Jurkat, Clone E6-1 (cell line): ENCODE measurements at places on chromosomes 16 and 17.

GRCh38 chr16:81730090-81731051, 48.7 kb upstream of the PLCG2 start:
- DNase-seq: no peak

DNA sequence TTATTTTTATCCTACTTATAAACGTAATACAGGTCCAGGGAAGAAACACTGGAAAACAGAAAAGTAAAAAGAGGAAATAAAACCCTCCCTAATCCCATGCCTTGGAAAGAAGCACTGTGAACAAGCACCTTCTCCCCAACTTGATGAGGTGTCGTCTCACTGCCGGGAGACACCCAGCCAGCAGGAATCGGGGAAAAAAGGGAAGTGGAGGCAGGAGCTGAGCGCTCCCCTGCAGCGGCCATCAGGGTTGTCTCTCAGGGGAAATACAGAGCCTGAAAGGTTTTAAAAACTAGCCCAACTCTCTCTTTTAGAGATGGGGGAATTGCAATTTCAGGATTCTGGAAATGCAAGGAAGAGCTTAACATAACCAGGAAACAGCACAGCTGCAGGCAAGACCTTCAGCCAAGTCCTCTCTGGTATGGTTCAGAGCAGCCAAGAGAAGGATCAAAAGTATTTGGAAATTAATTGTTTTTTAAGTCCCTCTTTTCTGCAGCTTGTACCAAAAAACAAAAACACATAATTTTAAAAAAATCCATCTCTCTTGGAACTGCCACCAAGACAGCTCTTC, 96.3 kb upstream of the RCVRN start:
- no peak for DNase-seq

GRCh38 chr17:17313350-17313991, 10.3 kb downstream of the NT5M start:
- DNase-seq: peak; percentile 28

DNA sequence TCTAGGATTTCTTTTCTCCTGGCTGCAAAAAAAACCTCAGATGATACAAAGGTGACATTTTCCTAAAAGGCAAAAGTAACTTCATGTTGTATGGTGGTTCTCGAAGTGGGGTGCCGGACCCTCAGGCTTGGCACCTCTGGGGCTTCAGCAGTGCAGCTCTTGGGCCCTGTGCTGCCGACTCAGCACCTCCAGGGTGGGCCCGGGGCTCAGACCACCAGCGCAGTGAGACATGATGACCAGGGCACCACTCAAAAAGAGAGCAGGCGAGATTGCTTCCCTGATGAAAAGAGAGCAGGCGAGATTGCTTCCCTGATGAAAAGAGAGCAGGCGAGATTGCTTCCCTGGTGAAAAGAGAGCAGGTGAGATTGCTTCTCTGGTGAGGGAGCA, 98.7 kb upstream of the ZNF750 start:
- no peak for DNase-seq

DNA sequence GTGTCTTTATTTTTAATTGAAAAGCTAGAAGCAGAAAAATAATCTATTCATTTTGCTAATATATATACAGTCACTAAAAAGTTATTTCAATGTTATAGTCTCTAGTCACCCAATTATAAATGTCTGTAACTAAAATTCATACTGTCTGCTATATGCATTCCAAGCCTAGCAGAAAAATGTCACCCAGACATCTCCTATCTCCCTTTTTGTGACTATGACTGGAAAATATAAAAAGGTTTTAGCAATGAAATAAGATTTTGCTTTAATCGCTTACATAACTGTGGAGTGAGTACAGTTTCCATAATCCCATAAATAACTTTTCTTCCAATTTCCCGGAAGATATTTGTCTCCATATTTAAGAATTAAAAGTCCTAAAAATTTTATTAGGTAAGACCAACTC, 88.6 kb downstream of the BRIP1 start:
- no peak for DNase-seq

- DNase-seq: no peak
Measured at GRCh38 chr17:6046931-6047330, 23.2 kb upstream of the WSCD1 start.

GRCh38 chr17:44084921-44085320, 14.4 kb downstream of the G6PC3 start:
- no peak for DNase-seq

DNA sequence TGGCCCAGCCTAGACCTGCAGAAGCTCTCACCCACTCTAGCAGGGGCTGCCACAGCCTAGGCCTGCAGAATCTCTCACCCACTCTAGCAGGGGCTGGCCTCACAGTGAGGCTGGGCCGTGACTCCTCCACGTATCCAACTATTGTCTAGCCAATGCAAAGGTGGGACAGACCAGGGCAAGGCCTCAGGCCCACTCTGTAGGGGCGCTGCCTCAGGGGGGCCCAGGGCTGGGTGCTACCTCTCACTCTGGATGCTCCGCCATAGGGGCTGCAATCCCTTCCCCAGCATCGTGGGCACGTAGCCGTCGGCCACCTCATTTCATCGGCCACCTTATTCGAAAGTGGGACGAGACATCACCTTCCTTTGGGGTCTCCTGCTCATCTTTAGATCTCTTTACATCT, 51.7 kb downstream of the RPH3AL start:
- no peak for DNase-seq

DNA sequence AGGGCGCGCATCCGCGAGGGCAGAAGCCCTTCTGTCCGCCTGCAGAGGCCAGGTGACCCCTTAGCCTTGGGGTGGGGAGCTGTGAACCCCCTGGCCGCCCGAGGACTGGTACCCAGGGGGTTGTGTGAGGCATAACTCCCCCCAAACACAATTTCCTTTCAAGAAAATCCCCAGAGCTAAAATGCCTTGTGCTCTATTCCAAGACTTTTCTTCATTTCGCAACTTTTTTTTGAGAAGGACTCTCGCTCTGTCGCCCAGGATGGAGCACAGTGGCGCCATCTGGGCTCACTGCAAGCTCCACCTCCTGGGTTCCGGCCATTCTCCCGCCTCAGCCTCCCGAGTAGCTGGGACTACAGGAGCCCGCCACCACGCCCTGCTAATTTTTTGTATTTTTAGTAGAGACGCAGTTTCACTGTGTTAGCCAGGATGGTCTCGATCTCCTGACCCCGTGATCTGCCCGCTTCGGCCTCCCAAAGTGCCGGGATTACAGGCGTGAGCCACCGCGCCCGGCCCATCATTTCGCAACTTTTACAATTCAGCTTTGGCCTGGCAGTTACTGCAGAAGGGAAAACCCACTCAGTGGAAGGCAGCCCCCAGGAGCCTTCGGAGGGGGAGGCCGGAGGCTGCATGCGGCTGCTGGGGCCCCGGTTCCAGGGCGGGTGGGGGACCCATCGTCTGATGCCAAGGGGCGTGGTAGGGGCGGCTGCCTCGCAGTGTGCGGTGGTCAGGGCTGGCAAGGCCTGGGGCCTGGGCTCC, 963 bp upstream of the APRT start:
- no peak for DNase-seq

DNA sequence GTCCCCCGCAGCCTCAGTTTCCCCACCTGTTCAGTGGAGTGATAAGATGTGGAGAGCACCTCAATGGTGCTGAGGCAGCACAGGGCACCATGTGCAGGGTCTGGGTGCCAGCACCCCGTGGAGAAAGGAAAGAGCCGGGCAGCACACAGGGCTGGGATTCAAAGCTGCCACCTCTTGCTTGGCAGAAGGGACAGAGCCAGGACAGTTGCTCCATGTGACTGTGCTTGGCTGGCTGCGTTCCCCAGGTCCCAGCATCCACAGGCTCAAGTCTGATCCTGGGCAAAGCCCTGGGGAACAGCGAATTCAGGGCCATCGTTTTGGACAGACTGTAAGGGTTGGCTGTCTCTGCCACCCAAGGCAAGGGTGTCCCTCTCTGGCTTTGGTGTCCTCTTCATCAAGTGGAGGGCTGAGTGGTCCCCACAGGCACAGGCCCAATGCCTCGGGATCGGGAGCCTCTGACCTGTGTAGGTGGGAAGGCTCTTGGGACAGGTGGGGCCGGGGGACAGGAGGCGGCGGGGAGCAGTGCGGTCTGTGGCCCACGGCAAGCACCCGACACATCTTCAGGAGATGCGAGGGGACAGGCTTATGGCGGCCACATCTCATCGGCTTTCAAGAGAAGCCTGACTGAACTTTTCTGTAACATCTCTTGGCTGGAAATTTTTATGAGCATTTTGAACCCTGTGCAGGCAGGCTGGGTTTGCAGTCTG, 8.5 kb downstream of the ZNF469 start:
- DNase-seq: no peak

DNA sequence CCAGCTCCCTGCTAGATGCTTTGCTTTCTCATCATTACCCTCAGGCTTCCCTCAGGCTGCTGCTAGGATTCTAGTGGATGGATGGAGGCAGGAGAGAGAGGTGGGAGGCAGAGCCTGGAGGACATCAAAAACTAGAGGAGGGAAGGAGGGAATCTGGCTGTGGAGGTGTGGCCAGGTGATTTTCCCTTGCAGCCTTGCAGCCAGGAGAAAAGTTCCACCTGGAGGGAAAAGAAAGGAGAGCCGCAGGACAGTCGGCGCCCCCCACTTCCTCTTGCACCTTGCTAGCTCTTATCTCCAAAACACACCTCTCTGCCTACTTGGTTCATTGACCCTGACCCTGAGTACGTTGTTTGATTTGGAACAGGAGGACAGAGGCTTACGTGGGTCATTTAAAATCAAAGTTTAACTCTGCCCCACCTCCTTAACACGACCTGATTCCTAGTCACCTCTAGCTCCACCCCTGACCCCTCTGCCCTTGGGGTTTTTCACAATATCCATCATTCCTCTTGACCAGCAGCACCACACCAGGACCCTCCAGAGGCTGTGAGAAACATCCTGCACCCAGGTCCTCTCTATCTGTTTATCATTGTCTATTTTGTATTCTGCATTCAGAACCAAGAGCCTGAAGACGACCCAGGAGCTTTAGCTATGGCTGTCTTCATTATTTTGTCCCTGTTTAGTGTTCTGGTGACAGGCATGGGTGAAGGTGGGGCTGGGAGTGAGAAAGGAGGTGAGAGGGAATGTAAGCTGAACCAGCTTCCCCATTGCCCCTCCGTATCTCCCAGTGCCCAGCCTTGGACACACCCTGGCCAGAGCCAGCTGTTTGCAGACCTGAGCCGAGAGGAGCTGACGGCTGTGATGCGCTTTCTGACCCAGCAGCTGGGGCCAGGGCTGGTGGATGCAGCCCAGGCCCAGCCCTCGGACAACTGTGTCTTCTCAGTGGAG, 15.9 kb downstream of the AOC3 start:
- no peak for DNase-seq

DNA sequence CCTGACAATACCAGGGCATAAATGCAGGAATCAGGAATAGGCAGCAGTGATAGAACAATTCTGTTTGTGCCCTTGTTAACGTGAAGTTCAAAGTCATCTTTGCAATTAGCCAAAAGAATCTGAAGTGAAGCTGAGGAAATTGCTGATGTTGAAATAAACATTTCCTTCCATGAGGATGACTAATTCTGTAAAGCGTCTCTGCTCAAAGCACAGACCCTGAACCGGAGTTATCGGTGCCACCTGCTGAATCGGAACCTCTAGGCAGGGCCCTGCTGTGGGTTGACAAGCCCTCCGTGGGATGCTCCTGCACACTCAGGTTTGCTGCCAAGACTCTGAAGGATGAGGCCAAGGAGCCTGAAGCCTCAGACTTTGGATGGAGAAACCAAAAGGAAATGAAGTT, 37.0 kb upstream of the CDH1 start:
- no peak for DNase-seq

GRCh38 chr16:21989751-21990150, 11.2 kb downstream of the PDZD9 start:
- DNase-seq: no peak

- DNase-seq: peak; percentile 8
Measured at GRCh38 chr16:73092236-73092781, 44.4 kb upstream of the ZFHX3 start.
